ENCODE measurements at places on chromosomes 5 and 9.

GRCh38 chr5:43553381-43553780 is 3.5 kb downstream of the PAIP1 start:
- no peak for DNase-seq

DNA sequence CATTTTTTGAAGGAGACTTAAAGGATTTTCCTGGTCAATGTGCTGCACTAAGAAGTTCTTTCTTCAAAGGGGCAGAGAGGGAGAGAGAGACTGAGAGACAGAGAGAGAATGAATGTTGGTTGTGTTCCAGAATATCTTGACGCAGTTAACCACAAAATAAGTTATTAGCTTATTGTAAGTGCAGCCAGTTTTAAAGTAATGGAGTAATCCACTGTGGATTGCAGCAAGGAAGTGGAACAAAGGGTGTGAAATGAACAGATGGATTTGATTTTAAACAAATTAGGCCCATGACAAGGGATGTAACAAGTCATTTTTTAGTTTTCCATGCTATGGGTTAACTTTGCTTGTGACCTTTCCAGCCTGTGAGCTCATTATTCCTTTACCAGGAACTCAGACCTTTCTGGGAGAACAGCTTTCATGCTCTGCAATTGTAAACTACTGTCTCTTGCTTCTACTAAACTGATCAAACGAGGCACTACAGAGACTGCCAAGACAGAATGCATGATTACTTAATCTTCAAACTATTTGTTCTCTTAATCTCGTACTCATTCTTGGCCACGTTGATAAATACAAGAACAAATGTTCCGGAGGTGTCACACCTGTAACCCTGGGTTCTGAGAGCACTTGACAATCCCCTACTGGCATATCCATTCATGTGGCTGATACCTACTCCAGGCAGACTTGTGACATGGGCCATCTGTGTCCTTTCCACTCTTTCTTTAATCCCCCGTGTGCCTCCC is 131.1 kb downstream of the TLE1 start:
- DNase-seq, result no peak

- DNase-seq, result no peak
Measured at GRCh38 chr5:35266276-35266675, 36.0 kb upstream of the PRLR start.

- DNase-seq, result no peak
Measured at GRCh38 chr5:80701597-80701996, 46.8 kb upstream of the DHFR start.

GRCh38 chr9:94967482-94967881 is 241.0 kb downstream of the AOPEP start:
- DNase-seq, result no peak
